Germinal center (tissue), 1 donor: ENCODE measurements at places on chromosomes 3 and 15.

GRCh38 chr3:179100652-179101051, 29.0 kb upstream of the ZMAT3 start:
- no peak for DNase-seq

- DNase-seq = no peak
Measured at GRCh38 chr15:29113336-29114220, 156.0 kb downstream of the NSMCE3 start.

- no peak for DNase-seq
Measured at GRCh38 chr15:59642351-59642750, 15.0 kb downstream of the GTF2A2 start.

GRCh38 chr3:55827786-55828185, 340.7 kb upstream of the WNT5A start:
- no peak for DNase-seq

DNA sequence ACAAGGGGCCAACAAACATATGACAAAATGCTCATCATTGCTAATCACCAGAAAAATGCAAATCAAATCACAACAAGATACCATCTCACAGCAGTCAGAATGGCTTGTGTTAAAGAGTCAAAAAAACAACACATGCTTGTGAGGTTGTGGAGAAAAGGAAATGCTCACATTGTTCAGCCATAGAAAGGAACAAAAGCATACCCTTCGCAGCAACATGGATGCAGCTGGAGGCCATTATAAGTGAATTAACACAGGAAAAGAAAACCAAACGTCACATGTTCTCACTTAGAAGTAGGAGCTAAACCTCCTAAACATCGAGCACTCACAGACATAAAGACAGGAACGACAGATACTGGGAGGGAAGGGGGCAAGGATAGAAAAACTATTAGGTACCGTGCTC, 678.4 kb upstream of the GRM7 start:
- no peak for DNase-seq

DNA sequence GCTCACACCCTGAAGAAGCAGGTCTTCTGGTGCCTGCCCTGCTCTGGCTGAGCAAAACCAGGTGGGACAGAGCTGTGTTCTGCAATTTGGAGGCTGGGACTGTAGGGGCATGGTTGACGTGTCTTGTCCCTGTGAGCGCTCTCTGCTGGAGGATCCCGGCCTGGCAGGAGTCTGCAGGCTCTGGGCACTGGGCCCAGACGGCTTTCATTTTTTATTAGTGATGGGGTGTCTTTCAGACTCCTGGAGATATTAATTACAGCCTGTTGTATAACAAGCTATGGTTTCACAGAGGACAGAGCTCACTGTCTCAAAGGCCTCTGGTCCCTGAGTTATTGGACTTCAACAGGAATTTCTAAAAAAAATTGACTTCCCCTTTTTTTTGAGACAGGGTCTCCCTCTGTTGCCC, 29.5 kb upstream of the ZNF710 start:
- peak; percentile 70 for DNase-seq
